Posterior vena cava (tissue), 2 donors: ENCODE measurements at places on chromosomes 6 and 20. TPM values are rescaled to one million over a fixed set of nuclear protein-coding genes. Genes with fewer than 3 reads are reported as not detected.

The TUBB1 gene
- total RNA-seq, result 0.74 TPM

The TGM3 gene
- total RNA-seq, result not detected

- DNase-seq, result no peak
Observed at GRCh38 chr6:29559524-29560287, at the start of gene UBD. UBD (minus strand) TSS chr6:29559732; CDS start chr6:29559701, 31 bp downstream.

GRCh38 chr6:44047801-44048200 is 79.5 kb downstream of the MRPL14 start:
- no peak for DNase-seq

The HFE gene
- 5.5 TPM for total RNA-seq

DNA sequence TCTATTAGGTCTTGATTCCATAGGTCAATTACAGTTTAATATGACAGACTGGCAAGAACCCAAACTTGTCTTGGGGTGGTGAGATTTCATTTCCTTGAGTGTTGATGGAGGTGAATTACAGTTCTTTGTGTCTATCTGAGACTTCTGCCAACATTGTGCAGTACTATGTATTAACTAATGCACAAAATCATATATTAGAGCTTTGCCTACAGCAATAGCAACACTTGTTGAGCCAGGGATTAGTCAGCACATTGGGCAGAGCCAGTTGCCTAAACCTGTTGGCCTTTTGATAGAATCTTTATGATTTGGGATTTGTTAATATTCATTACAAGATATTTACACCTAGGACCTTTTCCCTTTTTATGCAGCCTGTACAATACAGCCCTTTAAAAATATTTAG is 135.3 kb upstream of the CENPW start:
- DNase-seq, result no peak

DNA sequence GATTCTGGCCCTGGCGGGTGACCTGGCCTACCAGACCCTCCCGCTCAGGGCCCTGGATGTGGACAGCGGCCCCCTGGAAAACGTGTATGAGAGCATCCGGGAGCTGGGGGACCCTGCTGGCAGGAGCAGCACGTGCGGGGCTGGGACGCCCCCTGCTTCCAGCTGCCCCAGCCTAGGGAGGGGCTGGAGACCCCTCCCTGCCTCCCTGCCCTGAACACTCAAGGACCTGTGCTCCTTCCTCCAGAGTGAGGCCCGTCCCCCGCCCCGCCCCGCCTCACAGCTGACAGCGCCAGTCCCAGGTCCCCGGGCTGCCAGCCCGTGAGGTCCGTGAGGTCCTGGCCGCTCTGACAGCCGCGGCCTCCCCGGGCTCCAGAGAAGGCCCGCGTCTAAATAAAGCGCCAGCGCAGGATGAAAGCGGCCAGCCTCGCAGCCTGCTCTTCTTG is 868 bp upstream of the SLC2A4RG start:
- DNase-seq, result no peak

GRCh38 chr6:21468461-21468860 is 125.1 kb upstream of the SOX4 start:
- DNase-seq, result no peak

DNA sequence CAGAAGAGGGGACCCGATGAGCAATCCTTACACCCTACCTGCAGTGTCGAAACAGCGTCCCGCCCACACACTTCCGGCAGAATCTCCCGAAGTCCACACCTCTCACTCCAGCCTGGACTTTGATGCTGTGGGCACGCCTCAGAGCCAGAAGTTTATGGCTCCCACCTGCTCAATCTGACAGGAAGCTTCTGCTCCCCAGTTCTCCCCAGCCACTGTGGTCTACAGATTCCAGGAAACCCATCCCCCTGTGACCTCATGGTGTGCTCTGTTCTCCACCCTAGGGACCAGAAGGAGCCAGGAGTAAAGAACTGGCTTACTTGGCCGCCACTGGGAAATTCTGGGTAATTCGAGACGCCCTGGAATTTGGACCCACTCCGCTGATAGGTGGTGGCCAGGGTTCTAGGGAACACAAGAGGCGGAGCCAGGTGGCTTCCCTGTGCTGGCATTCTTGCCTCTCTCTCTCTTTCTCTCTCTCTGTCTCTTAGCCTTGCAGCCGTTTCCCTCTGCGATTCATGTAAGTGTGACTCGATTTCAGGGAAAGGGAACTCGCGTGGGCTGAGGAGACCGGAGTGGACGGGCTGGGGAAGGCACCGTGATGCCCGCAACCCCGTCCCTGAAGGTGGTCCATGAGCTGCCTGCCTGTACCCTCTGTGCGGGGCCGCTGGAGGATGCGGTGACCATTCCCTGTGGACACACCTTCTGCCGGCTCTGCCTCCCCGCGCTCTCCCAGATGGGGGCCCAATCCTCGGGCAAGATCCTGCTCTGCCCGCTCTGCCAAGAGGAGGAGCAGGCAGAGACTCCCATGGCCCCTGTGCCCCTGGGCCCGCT is at the start of gene TRIM15:
Gene TRIM15, plus strand, starts transcription at position 457 of the 828 bp plus-strand sequence. Its CDS starts 139 bp downstream, at position 596.
- no peak for DNase-seq

The GLP1R gene
- not detected for total RNA-seq

DNA sequence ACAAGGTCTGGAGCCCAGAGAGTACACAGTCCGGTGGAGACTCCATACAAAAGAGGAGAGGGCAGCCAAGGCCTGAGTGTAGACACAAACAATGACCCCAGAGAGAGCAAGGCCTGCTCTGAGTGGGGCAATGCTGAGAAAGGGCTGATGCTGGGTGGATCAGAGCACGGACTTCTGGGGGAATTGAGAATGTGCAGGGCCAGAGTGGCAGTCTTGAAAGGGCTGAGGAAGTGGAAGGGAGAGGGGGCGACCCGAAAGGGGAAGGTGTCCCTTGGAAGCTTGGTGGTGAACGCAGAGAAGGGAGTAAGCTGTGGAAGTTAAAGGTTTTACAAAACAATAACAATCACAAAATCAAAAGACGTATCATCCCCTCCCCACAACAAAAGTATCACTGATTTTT is 12.0 kb upstream of the GRM4 start:
- peak; percentile 68 for DNase-seq

The COL12A1 gene
- total RNA-seq, result 219 TPM

- no peak for DNase-seq
Observed at GRCh38 chr6:107128577-107128976, 13.3 kb upstream of the BEND3 start.

The NMBR gene
- total RNA-seq, result not detected

The SMLR1 gene
- not detected for total RNA-seq

GRCh38 chr6:136751522-136751956 is 40.7 kb downstream of the MAP3K5 start:
- no peak for DNase-seq

- DNase-seq, result no peak
Observed at GRCh38 chr6:98116455-98116854, 717.9 kb upstream of the POU3F2 start.

The C6orf120 gene
- total RNA-seq, result 24.6 TPM

DNA sequence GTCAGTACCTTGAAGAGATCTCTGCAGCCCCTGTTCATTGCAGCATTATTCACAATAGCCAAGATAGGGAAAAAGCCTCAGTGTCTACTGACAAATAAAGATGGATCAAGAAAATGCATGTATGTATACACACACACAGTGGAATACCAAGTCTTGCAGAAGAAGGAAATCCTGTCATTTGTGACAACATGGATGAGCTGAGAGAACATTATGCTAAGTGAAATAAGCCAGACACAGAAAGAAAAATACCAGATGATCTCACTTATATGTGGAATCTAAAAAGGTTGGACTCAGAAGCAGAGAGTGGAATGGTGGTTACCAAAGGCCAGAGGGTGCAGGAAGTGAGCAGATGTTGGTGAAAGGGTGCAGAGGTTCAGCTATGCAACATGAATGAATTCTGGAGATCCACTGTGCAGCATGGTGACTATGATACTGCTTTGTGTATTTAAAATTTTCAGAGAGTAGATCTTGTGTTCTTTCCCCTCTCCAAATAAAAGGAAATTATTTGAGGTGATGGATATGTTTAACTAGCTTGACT is 11.0 kb upstream of the SLC22A1 start:
- DNase-seq, result no peak

GRCh38 chr20:40451552-40451951 is 237.5 kb downstream of the MAFB start:
- no peak for DNase-seq

DNA sequence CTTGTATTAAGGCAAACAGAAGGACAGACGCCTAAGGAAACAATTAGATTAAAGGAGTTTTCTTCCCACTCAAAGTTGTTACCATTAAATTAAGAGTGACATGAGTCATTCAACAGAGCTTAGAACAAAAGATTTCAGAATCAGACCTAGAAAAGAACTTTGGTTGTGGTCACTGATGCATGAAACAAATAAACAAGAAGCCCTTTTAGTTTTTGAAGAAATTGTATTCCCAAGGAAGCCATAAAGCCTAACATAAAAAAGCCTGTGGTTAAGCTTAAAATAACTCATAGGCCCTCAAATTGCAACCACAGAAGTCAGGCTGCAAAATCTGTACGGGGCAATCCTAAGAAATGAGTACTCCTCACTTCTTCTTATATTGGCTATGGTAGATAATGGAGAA is 17.9 kb upstream of the TRIM26 start:
- DNase-seq, result no peak

The JAG1 gene
- total RNA-seq, result 84.2 TPM

DNA sequence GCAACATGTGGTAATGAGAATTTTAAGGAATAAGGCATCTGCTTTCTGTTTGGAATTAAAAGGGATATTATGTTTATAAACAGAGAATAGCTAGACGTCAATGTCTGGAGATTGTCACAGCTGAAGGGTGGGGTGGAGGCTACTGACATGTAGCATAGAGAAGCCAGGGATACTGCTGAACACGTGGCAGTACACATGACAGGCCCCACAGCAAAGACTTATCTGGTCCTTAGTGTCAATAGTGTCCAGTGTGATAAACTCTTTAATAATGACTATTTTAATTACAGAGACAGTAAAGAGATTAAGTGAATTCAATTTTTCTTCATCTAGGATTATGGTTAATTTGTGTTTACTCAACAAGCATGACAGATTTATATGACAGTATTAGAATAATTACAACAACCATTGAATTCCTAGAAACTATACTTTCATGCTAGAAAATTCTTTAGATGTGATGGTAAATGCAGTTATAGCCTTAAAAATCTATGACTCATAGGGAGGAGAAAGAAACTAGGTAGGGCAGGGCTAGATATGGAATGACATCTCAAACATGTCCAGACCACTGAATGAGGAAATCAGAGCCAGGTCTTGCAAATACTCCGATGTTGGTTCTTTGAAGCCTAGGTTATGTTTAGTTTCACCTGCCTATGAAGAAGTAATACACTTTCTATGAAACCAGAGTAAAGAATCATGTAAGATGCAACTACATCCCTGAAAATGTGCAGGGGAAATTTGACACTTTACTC is 399.5 kb downstream of the PHF3 start:
- DNase-seq, result no peak

GRCh38 chr20:37220731-37221130 is 40.9 kb downstream of the GHRH start:
- DNase-seq, result no peak

GRCh38 chr20:10510216-10510615 is 75.1 kb downstream of the SLX4IP start:
- DNase-seq, result no peak

DNA sequence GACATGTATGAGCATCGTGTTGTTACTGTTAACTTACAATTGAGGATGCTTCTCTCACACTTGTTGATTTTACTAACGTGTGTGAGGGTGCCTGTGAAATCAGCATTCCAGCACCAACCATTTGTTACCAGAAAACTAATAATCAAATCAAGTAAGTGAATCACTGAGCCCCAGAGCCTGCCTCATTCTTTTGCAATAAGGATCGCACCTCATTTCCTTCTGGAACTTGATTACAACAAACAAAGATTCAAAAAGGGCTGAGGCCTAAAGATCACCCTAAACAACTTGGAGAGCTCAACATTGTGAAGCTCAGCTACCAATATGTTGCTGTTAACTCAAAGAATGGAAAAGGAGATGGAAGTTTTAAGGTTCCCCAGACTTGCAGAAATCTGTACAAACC is 274.7 kb downstream of the TFAP2A start:
- no peak for DNase-seq

The TMEM200A gene
- total RNA-seq, result 24.0 TPM

DNA sequence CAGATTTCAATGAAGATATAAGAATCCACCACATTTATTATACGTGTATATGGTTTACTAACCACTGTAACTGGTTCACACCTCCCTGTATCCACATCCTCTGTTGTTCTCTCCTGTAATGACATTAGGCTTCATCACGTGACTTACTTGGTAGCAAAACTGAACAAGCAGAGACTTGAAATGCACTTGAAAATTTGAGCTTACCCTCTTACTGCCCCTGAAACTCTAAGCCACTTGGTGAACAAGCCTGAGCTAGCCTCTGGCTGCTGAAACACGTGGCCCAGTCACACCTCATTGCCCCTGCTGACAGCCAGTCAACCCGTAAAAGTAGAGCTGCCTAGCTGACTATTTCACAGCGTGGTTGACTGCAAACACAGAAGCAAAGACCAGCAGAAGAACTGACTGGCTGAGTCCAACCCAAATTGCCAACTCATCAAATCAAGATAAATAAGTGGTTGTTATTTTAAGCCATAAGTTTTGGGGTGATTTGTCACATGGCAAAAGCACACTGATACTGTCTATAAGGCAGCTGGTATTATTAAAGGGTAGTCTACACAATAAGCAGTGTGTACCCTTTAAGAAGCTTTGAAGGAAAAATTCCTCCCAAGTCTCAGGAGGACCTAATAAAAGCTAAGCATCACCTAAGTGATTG is 109.0 kb downstream of the RALGAPA2 start:
- DNase-seq, result no peak

The SH3BGRL2 gene
- 14.0 TPM for total RNA-seq

DNA sequence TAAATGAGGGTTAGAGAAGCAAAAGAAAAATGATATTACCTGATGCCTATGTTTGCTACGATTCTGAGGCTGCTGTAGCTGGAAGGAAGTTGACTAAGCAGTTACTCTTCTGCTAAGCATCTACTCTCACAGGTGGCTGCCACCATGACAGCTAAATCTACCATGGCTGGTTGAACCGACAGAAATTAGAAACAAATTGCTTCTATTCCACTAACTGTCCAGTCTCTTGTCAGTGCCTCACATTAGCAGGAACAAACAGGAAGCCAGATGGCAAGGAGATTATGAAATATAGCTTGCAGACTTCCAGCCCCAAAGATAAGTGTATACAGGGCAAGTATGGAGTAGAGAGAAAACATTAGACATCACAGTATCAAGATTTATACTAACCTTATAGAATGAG is 59.4 kb upstream of the TMEM200A start:
- DNase-seq, result no peak

GRCh38 chr6:7727946-7728854 is 2.3 kb downstream of the BMP6 start:
- DNase-seq, result peak; percentile 82

The ARMC2 gene
- total RNA-seq, result 12.5 TPM

The TNXB gene
- 407 TPM for total RNA-seq

DNA sequence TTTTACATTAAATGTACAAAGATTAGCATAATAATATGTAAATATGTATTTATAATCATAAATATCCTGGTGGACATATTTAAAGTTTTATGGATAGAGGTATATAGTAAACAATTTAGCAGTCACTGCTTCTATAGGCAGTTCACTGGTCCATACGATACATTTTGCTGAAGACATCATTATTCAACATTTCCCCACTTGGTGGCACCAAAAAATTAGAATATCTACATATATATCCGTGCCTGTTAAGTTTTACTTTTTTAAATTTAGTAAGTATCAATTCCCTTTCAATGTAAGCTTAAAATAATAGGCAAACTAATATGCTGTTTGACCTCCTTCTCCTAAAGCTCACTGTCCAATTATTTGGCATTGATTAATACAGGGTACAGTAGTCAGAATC is 64.2 kb downstream of the LMBRD1 start:
- DNase-seq, result no peak

The ASIP gene
- not detected for total RNA-seq

The SYCP2L gene
- total RNA-seq, result 0.71 TPM
